H7 (cell line): ENCODE measurements at places on chromosomes 2 and 18.

GRCh38 chr18:8757396-8757997, 52.1 kb downstream of the MTCL1 start:
- no peak for DNase-seq

GRCh38 chr2:202039278-202040078, 5.8 kb downstream of the FZD7 start:
- DNase-seq = no peak

DNA sequence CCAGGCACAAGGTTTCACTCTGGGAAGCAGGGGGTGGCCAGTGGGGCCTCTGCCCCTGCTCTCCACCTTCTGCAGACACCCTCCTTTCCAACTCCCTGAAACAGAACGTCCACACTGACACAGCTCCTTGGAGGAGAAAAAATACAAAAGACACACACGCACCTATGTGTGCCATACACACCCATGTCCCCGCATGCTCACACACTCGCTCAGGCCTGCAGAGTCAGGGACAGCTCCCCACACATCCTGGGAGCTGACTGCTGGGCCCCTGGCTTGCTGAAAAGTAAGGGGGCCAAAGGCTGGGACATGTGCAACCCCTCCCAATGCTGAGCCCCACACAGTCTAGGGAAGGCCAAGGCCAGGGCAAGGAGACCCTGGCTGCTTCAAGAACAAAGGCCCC, 200.5 kb downstream of the TNS1 start:
- no peak for DNase-seq

- no peak for DNase-seq
These were observed 14.2 kb upstream of the ANKRD44 start for GRCh38 chr2:197324801-197325200.

GRCh38 chr18:11982981-11983380, 1.7 kb downstream of the IMPA2 start:
- peak; percentile 26 for DNase-seq

DNA sequence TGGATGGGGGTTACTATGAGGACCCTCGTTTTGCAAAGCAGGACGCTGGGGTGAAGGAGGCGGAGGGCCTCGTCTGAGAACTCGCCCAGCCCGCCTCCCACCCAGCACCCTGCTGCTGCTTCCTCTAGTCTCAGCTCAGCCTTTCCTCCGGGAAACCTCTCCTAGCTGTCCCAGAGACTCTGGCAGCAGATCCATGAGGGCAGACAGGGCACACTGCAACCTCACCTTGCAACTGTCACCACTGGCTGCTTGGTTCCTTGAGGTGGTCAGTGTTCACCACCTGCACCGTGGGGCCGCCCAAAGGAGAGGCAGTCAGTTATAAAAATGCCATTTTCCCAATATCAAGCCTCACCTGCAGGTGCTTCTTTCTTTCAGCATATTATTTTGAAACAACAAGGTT, 45.6 kb downstream of the PARD6G start:
- DNase-seq = no peak

- DNase-seq = peak; percentile 13
These were observed 477.8 kb downstream of the EIPR1 start for GRCh38 chr2:2899826-2900225.

DNA sequence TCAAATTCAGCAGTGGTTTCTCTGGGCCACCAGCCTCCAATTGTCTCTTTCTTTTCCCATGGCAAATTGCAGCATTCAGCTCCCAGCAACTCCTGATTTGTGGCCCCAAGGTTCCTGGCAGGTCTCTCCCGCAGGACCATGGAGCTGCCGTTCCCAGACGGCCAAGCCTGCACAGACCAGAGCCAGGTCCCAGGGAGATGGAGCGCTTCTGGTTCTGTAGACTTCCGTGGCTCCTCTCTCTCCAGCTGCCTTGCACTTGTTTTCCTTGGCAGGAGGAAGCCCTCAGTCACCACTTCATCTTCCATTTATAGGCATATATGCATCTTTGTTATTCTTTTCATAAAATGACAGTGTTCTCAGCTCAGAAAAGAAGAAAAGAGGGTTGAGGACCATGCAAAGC, 21.7 kb downstream of the TNP1 start:
- DNase-seq = no peak

DNA sequence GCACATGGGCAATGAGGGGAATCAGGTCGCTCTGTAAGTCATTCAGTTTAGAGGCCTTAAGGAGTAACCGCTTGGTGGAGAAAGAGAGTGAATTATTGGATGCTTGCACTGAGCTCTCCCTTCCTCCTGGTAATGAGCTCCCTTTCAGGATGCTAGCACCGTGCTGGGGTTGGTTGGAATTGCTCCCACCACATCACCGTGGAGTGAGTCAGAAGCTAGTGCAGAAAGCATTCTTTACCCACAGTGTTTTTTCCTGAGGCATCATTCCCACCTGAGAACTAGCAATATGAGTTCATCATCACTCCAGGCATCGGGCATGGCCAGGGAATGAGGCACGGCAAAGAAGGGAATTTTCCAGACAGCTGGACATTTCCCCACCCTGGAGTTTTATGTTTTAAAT, 57.6 kb downstream of the ITGB6 start:
- no peak for DNase-seq

DNA sequence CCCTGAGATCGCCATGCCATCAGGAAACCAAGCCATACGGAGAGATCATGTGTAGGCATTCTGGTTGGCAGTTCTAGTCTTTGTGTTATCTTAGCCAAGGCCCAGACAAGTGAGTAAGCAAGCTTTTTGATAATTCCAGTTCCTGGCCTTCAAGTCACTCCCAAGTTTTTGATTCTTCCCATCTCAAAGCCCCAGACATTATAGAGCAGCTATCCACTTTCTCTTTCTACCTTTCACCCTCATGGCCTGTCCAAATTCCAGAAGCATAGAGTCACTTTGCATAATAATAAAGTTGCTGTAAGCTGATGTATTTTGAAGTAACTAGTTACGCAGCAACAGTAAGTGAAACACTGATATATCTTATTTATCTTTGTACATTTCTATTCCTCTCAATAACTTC, 26.8 kb upstream of the IL1RL1 start:
- DNase-seq = no peak

DNA sequence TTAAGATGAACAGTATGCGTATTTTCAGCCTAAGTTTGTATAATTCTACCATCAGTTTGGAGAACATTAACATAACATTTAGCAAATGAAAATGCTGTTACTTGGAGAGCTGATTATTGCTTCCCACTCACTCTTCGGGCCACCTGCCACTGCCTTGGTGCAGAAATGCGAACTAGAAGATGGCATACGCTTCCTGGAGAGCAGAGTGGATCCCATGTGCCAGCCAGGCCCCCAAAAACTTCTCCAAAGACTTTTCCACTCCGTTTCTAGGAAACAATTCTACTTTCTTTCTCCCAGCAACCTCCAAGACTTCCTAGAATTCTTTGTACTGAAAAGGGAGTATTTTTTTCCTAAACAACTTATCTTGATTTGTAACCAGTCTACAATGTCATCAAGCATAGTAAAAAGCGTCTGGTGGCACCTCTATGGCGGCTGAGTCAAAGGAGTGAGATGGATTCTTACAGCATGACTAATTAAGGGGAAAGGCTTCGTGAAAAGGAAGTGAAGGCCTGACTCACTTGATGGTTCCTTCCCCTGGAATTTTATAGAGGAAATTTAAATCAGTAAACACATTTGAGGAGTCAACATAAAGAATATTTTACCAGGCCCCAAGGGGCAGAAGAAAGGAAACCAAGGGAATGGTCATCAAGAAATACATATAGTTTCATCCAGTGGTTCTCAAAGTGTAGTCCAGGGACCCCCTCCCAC, 36.6 kb downstream of the FEZ2 start:
- peak; percentile 10 for DNase-seq

GRCh38 chr2:156191527-156191926, 141.0 kb downstream of the NR4A2 start:
- no peak for DNase-seq

DNA sequence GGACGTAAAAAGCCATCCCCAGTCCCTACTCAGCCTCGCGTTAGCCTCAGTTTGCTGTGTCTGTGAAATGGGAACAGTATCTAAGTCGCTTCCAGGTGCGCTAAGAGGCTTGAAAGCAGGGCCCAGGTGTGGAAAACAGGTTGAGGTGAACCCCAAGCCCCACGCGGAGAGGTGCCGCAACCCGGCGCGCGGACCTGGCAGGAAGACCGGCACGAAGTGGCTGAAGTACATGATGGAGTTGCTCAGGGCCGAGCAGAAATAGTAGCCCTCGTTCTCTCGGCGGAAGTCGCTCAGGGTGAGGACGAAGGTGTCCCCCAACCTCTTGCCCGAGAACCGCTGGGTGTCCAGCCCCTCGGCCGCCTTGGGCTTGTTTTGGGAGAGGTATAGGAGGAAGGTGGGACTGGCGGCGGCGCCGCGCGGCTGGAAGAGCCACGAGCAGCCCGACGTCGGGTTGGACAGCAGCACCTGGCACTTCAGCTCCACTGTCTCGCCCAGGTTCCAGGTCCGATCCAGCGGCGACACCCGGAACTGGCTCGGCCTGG, 508 bp downstream of the CD8A start:
- DNase-seq = no peak

GRCh38 chr2:234954551-234954992, 2.8 kb downstream of the SH3BP4 start:
- DNase-seq = peak; percentile 49

DNA sequence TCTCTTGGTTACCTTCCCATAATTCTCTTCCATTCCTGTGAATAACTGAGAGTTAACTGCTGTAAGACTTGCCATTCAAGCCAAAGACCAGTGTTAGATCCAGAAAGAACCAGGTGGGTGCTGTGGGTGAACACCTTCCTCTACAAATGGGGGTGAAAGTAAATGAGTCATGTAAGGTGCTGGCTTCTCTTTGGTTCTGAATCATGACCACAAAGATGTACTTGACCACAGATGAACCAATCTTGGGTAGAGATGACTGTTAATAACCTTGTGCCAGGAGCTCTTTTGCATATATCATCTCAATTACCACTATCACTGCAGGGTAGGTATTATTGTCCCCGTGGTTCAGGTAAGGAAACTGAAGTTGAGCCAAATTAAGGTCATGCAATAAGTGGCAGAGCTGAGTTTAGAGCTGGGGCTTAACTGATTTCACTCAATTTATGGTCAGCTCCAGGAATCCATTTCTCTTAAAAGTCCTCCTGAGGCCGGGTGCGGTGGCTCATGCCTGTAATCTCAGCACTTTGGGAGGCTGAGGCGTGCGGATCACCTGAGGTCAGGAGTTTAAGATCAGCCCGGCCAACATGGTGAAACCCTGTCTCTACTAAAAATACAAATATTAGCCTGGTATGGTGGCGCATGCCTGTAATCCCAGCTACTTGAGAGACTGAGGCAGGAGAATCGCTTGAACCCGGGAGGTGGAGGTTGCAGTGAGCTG, 244.9 kb upstream of the CXCR4 start:
- DNase-seq = no peak

DNA sequence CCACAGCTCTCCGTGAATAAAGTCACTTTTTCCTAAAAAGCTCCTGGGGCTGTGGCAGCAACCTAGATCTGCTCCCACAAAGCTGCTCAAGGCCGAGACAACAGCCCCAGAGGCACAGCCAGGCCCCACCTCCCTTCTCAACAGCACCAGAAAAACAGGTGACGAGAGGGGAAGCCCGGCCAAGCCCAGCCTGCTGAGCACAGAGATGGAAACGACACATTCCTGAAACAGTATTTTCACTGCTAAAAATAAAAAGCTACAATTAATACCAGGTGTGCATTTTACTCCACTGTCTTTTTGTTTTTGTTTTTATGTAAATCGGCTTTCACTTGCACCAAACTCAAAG, 199.3 kb downstream of the HDAC4 start:
- DNase-seq = peak; percentile 68

DNA sequence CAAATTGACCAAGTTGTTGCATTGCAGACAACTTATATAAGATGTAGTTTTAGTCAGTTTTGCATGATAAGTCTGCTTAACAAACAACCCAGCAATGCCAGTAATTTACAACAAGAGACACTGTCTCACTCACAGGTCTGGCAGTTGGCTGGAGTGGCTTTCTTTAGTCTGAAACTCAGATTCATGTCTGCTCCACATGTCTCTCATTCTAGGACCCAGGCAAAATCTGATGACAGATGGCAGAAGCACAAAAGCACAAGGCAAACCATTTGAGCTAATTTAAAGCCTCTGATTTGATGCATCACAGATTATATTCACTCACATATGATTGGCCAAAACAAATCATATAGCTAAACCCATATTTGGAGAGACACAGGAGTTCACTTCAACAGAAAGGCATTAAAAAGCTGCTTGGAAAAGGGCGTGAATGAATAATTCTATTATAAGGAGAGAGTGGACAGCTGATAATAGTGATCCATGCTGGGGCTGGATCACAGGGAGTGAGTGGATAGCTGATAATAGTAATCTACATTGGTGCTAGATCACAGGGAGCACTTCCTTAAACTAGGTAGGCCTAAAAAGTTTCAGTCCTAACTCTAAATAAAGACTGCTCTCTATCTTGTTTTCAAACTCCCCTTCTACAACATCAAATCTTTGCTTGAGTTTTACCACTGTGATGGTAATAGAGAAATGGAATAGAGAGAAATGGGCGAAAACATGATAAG, 593.2 kb upstream of the ZNF804A start:
- DNase-seq = no peak

GRCh38 chr18:42045346-42045745, 90.3 kb downstream of the PIK3C3 start:
- DNase-seq = no peak

GRCh38 chr2:41414486-41415230, 633.2 kb upstream of the PKDCC start:
- peak; percentile 23 for DNase-seq

GRCh38 chr2:120265006-120265405, 12.4 kb downstream of the RALB start:
- DNase-seq = no peak
